ENCODE measurements at places on chromosomes 6 and 20.

- no peak for DNase-seq
These were observed 4.5 kb downstream of the LMBRD1 start for GRCh38 chr6:69792292-69792691.

DNA sequence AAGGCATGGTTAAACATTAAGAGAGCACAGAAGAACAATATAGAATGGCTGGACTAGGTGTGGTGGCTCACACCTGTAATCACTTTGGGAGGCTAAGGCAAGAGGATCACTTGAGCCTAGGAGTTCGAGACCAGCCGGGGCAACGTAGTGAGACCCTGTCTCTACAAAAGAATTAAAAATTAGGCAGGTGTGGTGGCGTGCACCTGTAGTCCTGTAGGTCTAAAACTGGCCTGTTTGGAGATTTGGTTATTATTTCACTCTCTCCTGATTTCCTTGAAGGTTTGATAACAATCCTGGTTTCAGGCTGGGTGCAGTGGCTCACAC, 15.6 kb downstream of the SRSF6 start:
- no peak for DNase-seq

- DNase-seq, result no peak
These were observed 5.5 kb downstream of the DYNLT1 start for GRCh38 chr6:158639056-158639455.

DNA sequence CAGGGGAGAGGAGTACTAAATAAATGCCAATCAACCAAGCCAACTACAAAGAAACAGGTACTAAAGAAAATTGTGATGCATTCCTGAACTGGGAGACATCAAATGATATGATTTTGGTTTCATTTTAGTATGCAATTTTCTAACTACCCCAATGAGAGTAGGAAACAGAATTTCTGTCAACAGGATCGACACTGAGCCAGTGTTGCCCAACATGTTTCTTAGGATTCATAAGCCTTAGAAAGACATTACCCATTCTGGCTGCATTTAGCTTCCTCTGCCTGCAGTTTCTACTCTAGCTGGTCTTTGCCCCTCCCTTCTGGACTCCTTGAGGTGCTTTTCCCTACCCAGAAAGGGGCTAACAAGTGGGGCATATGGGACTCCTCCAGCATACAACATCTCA, 49.8 kb downstream of the KCTD20 start:
- DNase-seq, result no peak

DNA sequence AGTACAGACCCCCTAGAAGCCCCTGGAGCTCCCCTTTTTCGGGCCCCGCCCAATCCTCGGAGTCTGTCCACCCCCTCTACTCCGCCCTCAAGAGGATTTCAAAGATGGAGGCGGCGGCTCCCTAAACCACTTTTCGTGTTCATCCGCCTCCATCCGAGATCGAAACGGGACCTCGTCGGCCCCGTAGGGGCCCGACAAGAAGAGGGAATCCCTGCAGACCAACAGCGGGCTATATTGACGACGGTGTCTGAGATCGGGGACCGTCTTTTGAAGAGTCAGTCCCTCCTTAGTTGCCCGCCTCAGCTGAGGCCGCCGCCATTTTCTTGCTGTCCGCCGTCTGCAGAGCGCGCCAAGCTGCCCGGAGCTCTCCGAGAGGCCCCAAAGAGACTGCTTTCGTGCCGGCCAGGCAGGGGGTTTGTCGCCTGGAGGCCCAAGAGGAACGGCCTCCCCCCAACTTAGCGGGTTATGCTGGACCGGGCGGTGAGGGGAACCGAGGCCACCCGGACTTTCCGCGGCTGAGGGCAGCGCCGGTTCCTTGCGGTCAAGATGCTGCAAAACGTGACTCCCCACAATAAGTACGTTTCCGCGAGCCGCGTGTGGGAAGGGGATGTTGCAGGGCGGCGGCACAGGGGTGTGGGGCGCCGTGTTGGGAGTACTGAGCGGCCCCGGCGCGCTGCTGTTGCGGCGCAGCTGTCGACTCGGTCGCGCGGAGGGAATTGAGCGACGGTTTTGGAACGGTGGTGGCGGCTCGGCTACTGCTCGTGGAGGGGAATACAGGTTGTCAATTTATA, 4.2 kb downstream of the BRD2 start:
- DNase-seq, result peak; percentile 49

DNA sequence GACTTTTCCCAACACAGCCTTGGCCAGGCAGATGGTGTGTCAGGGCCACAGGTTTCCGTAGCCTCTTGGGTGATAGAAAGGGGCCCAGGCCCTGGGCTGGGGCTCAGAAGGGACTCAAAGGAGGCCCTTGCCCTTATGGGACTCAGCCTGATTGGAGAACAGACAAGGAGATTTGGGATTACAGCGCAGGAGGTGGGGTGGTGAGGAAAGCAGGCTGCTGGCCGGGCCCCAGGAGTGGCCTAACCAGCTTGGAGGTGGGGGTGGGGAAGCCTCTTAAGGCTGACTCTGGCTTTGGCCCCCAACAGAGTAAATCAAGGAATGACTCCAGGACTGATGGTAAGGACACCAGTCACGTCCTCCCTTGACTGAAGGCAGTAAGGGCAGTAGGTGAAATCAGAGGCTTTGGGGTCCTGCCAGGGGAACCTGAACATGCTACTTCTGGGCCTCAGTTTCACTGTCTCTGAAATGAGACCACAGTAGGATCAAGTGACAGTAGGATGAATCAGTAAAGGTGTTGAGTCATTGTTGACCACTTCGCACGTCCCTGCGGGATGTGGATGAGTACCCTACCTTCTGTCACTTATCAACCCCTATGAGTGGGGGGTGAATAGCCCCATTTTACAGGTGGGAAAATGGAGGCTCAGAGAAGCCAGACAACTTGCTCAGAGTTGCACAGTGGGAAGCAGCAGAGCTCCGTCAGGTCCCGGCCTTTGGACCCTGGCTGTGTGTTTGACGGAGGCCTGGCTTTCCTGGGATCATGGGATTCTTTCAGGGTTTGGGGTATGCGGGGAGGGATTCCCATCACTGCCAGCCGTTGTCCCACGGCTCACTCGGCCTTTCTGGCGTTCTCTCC, 4.5 kb downstream of the SNAI1 start:
- no peak for DNase-seq

Data from activated naive CD4-positive, alpha-beta T cell (primary cell).